Stimulated activated CD8-positive, alpha-beta memory T cell treated with anti-CD3 and anti-CD28 coated beads, Interleukin-7, amount 100 ng/mL, for 4 hours (primary cell): ENCODE measurements at places on chromosomes 1 and 21.

- no peak for DNase-seq
These were observed 50.3 kb downstream of the CASQ2 start for GRCh38 chr1:115718011-115718754.

GRCh38 chr1:94901841-94902240, 25.1 kb downstream of the CNN3 start:
- DNase-seq: no peak

GRCh38 chr21:44326272-44326647, 12.9 kb downstream of the CFAP410 start:
- DNase-seq: no peak

DNA sequence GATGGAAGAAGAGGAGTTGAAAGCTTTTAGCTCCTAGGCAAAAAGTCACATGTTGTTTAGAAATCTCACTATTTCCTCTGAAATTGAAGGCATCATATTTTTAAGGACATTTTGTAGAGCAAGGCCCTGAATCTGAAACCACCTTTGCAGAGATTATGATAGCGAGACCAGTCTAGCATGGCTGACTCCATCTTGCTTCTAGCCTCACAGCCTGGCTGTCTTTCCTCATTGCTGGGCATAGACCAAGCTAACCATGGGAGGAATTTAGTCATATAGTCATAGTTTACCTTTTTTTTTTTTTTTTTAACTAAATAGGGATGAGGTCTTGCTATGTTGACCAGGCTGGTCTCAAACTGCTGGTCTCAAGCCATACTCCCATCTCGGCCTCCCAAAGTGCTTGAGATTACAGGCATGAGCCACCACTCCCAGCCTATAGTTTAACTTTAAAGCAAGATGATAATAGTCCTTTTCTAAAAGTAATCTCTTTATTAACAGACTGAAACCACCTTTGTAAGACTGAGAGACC, 42.2 kb upstream of the ZNF326 start:
- no peak for DNase-seq

DNA sequence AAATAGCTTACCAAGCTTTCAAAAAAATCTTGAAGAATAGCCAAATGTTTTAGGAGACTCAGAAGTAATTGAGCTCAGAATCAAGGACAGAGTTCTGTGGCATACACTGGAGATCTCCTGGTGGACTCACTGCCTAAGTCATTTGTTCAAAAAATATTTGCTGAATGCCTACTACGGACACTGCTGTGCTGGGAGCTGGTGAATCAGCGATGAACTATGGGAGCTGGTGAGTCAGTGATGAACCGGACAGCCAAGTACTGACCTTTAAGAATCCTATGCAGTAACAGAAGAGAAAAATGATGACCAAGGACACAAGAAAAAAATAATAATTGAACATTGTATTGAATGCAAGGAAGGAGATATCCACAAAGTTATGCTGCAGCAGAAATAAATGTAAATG, 717.9 kb upstream of the CXADR start:
- no peak for DNase-seq

DNA sequence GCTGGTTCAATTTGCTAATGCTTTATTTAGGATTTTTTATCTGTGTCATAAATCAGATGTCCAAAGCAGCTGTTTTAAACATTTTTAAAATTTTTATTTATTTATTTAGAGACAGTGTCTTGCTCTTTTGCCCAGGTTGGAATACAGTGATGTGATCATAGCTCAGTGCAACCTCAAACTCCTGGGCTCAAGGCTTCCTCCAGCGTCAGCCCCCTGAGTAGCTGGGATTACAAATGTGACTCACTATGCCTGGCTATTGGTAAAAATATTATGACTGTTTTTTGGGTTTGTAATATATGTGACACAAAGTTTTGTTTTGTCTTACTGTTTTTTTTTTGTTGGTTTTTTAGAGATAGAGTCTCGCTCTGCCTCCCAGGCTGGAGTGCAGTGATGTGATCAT, 11.8 kb downstream of the ZBED6 start:
- DNase-seq: no peak

DNA sequence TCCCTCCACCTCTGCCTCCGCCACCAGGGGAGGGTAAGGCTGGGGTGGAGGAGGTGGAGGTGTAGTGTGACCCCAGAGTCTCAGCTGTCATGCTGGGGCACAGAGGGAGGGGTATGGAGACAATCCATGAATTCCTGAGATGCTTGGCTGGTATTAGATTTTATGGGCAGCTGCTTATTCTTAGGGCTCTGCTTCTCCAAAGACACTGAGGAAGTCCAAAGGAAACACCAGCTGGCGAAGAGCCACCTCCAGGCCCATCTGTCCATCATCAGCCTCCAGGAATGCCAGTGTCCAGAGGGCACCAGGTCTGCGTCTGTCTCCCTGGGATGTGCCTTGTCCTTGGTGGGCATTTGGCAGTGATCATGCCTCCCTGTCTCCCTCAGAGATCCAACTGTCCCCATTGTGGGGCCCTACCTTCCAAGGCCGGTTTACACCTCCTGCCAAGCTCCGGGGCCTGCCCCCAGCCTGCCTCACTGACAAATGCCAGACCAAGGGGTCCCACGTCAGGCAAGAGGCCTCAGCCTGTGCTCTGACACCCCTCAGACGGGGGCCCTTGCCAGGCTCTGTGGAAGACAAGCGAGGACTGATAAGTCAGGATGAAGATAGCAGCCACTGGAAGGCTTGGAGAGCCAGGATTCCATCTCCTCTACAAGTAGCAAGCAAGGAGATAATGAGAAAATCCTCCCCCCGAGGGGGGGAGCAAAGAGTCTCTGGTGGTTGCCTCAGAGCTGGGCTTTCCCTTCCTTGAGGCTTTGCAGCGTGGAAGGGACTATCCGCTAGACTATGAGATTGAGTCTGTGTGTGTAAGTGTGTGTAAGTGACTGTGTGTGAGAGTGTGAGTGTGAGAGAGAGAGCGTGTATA, 1.6 kb downstream of the TNNI1 start:
- no peak for DNase-seq

DNA sequence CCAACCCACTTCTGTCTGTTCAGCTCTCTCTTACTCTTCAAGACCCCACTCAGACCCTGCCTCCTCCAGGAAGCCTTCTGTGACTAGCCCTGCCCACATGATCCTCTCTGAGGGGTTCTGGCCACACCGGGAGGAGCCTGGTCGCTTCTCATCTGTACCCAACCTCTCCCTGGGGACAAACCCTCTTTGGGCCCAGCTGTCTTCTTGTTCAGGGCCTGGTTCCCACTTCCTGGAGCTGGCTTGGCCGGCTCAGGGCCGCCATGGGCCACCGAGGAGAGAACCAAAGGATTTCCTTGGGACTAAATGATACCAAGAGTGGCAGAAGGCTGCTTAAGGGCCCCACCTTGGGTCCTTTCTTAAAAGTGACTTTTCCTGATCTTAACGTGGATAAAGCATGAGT, 124.7 kb upstream of the ZBTB40 start:
- DNase-seq: no peak

DNA sequence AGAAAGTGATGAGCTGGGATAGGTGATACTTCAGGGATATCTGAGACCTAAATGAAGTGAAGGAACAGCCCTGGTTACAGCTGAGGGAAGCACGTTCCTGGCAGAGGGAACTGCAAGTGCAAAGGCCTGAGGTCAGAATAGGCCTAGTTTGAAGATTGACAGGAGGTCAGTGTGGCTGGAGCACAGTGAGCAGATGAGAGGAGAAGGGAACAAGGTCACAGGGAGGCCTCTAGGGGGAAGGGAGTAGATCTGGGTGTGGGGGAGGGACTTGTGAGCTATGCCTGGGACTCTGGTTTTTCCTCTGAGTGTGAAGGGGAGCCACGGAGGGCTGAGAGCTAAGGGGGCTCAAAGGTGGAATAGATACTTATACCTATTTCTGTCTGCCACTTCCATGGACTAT, 736.4 kb downstream of the MATN1 start:
- no peak for DNase-seq

DNA sequence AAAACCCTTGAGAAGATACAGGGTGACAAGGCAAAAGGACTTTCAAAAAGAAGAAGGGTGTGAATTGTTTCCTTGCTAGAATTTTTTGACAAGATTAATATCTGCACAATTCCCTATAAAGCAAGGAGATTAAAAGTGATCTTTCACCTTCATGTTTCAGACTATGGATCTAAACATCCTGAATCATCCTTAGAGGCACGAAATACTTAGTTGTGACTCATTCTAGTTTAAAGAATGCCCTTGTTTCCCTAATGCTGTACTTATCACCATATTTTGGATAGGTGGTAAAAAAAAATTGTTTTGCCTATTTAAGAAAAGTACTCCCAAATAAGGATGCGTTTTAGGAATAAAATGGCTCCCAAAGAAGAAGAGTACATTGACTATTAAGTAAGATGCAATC, 415.1 kb downstream of the LRRIQ3 start:
- no peak for DNase-seq

DNA sequence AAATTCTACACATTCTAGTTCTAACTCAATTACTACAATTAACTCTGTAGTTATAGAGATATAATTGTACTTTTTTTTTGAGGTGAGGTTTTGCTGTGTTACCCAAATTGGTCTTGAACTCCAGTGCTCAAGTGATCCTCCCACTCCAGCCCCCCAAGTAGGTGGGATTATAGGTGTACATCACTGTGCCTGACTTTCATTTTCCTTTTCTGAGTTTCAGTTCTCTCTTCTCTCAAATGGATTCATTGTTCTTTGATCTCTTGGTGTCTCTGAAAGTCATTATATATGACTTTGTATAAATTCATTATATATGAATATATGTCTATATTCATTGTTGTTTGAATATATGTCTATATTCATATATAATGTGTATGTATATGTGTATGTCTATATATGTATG, 74.0 kb upstream of the GALNT2 start:
- DNase-seq: no peak

DNA sequence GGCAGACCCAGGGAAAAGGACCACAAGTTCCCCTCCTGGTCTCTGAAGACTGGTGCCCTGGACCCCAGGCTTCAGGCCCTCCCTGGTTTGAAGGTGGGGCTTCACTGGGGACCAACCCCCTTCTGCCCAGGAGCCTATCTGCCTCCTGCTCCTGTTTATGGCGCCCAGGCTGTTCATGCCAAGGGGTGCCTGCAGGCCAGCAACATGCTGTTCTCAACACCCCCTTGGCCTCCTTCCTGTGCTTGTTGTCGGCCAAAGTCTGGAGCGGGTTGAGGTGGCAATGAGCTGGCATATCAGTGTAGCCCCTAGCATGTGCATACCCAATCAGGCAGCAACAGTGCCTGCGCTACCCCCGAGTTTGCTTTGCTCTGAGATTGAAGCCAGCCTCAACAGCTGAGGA, 46.3 kb downstream of the ATP6V1G3 start:
- DNase-seq: no peak

- DNase-seq: no peak
These were observed 81.3 kb downstream of the SYF2 start for GRCh38 chr1:25150985-25151495.

GRCh38 chr1:160637821-160638539, 8.9 kb downstream of the SLAMF1 start:
- peak; percentile 47 for DNase-seq

GRCh38 chr1:233328142-233328921, 808 bp downstream of the MAP3K21 start:
- peak; percentile 17 for DNase-seq

DNA sequence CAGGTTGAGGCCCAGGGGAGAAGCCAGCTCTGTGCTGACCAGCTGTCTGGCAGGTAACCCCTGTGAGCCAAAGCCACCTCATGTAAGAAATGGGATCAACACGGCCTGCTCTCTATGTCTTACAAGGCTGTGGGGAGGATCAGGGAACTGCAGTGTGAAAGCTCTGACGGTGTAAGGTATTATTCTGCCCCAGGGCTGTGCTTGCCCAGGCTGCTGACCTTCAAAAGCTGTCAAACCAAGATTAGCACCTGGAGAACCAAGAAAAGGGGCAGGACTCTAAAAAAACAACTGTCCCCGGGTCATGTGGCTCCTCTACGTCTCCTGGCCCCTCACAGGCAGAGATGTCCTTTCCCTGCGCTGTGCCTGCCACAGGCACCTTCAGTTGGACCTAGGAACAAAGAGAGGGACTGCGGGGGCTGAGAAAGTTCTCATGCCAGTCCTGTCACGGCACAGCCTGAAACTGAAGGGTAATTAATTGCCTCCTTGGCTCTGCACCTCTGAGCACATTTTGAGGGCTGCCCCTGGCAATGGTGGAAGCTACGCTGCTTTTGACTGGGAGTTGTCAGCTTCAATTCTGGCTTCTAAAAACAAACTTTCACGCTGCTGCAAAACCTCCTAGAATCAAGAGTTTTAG, 77.6 kb downstream of the PGBD5 start:
- DNase-seq: no peak

DNA sequence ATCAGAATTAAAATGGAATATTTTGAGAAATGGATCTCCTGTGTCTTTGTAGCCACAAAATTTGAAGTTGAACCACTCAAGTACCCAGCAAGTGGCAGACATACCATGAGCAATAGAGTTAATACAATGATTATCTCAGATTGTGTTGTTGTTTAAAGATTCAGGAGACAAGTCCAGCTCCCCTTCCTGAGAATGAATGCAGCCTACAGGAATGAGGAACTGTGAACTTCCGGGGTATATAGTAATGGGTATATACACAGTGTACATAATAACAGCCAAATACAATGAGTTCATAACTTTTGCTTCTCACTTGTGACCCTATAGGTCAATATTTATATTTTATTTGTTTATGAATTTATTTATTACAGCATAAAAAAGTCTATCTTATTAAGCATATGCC, 445.0 kb downstream of the SETD4 start:
- no peak for DNase-seq

GRCh38 chr1:220430059-220430458, 97.9 kb upstream of the MARK1 start:
- no peak for DNase-seq

DNA sequence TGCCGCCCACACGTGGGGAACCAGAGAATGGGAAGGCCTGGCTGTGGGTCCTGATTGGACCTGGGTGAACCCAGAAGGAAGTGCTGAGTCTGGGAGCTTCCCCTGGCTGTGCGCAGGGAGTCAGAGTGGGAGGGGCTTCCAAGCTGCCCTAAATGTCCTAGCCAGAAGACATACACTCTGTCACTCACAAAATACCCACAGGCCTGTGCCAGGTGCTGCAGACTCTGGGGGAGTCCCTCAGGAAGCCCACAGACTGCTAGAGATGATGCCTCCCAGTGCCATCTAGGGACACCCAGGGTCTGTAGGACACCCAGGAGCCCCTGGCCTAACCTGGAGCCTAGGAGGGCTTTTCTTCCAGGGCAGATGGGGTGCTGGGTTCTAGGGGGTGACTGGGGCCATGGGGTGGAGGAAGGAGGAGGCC, 33.7 kb upstream of the LRP8 start:
- DNase-seq: no peak

- DNase-seq: no peak
These were observed 28.7 kb downstream of the KHDRBS1 start for GRCh38 chr1:32042330-32042729.

DNA sequence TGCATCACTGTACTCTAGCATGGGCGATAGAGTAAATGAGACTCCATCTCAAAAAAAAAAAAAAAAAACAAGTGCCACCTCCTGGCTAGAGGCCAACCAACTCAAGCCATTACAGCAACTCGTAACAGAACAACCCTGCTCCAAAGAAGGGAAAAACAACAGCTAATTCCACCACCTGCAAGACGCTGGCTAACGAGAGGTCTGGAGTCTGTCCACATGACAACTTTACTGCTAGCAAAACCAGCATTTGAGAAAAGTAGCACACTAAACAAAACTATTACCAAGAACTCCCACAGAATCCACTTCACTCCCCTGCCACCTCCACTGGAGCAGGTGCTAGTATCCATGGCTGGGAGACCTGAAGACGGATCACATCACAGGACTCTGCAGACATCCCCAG, 24.1 kb upstream of the EGLN1 start:
- no peak for DNase-seq
